Spleen (tissue), 13 donors: ENCODE measurements at places on chromosomes 2 and 18.

GRCh38 chr2:138997856-138998517, 217.8 kb upstream of the NXPH2 start:
- no peaks in the 10 kb centered on the region for H3K36me3 ChIP-seq
- H3K27me3 ChIP-seq: no peaks in the 10 kb centered on the region
- no peak overlapping the region for H3K27ac ChIP-seq
- no peak overlapping the region for H3K4me3 ChIP-seq

DNA sequence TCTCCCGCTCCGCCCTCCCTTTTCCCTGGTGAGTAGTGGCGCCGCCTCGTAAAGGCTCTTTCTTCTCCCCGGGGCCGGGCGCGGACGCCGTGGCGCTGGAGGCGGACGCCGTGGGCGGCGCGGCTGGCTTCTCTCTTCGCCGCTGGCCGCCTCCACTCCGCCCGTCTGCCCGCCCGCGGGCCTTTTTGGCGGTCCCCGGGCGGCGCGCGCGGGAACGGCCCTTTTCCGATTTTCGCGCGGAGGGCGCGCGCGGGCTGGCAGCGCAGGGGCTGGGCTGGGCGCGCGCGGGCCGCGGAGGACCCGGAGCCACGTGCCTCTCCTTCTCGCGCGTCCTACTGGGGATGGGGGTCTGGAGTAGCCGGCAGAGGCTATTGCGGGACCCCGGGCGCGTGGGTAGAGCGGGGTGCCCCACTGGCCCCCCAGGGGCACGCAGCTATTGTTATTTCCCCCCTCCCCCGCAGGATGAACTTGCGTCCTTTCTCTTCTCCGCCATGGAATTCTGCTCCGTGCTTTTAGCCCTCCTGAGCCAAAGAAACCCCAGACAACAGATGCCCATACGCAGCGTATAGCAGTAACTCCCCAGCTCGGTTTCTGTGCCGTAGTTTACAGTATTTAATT, 472 bp downstream of the SLC20A1 start:
- H3K27ac ChIP-seq: peak overlapping the region; percentile 89
- H3K4me3 ChIP-seq: peak overlapping the region; percentile 84
- no peaks in the 10 kb centered on the region for H3K27me3 ChIP-seq
- no peak for DNase-seq

DNA sequence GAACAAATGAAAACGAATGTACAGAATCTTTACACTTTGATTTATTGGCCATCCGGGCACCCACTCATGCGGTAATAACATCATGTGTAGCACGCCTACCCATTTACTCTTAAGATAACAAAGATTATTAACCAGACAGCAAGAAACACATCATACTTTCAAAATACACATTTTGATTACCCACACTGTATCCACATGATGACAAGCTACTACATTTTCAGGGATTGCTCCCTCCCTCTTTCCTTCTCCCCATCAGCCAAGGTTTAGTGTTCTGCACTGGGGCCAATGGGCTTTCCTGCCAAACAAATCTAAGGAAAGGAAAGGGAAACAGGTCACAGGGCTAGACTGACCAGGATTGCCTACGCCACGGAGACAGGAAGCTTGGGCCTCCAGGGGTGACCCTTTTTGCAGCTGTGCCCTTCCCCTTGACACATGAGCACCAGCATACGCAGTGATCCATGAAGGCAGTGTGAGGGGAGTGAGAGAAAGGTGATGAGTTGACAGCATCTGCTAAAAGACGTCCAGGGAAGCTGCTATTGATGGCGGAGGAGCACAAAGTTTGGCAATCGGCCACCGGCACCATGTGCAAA, 76.5 kb downstream of the ZNF521 start:
- DNase-seq: no peak
- no peaks in the 10 kb centered on the region for H3K4me1 ChIP-seq
- H3K4me3 ChIP-seq: no peak overlapping the region
- H3K27me3 ChIP-seq: no peaks in the 10 kb centered on the region
- no peak overlapping the region for H3K27ac ChIP-seq

GRCh38 chr2:188512456-188512855, 220.8 kb downstream of the GULP1 start:
- no peaks in the 10 kb centered on the region for H3K4me1 ChIP-seq
- H3K27ac ChIP-seq: no peak overlapping the region

GRCh38 chr2:144659731-144660275, 139.9 kb upstream of the ZEB2 start:
- no peaks in the 10 kb centered on the region for H3K4me1 ChIP-seq
- no peaks in the 10 kb centered on the region for H3K27me3 ChIP-seq

DNA sequence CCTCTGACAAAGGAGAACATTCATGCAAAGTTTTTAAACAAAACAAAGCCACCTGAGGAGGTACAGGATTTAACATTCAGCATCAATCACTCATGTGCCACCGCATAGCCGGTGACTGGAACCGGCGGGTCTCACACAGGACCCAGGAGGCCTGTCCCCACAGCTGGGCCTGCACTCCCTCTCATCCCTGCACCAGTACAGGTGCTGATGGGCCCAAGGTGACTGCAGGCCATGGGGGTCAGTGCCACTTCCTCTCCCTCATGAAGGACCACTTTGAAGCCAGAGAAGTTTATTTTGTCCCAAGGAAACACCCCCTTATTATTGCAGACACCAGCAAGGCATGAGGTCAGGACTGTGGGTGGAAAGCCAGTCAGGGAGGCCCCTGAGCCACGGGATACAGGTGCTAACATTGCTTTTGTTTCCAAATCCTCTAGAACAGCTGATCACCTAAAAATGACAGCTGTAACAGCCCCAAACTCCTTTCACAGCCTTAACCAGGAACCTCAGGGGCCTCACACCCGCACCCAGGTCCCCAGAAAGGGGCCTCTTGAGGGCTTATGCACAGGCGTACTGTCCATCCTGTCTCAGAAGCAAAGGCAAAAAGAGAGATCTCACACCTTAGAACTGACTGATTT, 14.0 kb downstream of the PARD6G start:
- no peak for DNase-seq
- no peak overlapping the region for H3K4me3 ChIP-seq
- no peaks in the 10 kb centered on the region for H3K27me3 ChIP-seq
- H3K4me1 ChIP-seq: no peaks in the 10 kb centered on the region
- no peak overlapping the region for H3K27ac ChIP-seq
- no peaks in the 10 kb centered on the region for H3K36me3 ChIP-seq

GRCh38 chr18:70021043-70021442, 73.4 kb upstream of the CD226 start:
- peaks cover 14% of the 10 kb centered on the region for H3K36me3 ChIP-seq
- no peaks in the 10 kb centered on the region for H3K4me1 ChIP-seq
- DNase-seq: no peak
- H3K4me3 ChIP-seq: no peak overlapping the region

- peaks cover 22% of the 10 kb centered on the region for H3K36me3 ChIP-seq
- H3K4me3 ChIP-seq: no peak overlapping the region
- no peak overlapping the region for H3K27ac ChIP-seq
- peak; percentile 82 for DNase-seq
- H3K4me1 ChIP-seq: no peaks in the 10 kb centered on the region
These were observed 89.6 kb downstream of the ACTR3 start for GRCh38 chr2:113979191-113980128.
